ENCODE measurements at places on chromosomes 5 and 9.

DNA sequence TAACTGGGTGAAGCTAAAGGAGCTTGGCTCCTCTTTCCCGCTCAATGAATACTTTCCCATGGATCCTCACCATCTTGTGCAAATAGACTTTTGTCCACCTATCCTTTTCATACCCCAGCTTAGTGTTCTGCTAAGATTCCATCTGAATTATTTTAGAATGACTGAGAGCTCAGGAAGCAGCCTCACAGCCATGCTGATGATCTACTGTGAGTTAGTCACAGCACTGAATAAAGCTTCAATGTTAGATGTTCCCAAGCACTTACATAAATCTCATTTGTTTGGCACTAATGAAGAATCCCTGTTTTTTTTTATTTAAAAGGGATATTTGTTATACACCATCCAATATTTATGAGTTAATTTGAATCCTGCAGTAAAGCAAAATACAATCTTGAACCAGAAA, 317.6 kb upstream of the TRPC7 start:
- DNase-seq = no peak

- DNase-seq = no peak
Observed at GRCh38 chr9:89642789-89643188, 38.0 kb downstream of the GADD45G start.

DNA sequence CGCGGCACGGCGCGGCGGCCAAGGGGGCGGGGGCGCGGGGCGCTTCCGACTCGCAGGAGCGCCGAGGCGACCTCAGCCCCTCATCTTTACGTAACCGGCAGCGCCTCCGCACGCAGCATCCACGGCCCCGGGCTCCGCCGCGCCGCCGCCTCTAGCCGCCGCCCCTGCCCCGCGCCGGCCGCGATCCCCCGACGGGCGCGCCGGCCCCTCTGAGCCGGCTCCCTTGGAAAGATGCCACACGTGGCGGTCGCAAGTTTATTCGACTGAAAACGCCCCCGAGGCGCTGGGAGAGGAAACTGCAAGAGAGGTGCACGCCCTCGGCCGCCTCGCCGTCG, 1.0 kb downstream of the KLF9 start:
- DNase-seq = no peak

GRCh38 chr5:84869675-84870074, 485.0 kb upstream of the EDIL3 start:
- no peak for DNase-seq

- no peak for DNase-seq
Observed at GRCh38 chr5:127695346-127695745, 7.8 kb upstream of the CCDC192 start.

DNA sequence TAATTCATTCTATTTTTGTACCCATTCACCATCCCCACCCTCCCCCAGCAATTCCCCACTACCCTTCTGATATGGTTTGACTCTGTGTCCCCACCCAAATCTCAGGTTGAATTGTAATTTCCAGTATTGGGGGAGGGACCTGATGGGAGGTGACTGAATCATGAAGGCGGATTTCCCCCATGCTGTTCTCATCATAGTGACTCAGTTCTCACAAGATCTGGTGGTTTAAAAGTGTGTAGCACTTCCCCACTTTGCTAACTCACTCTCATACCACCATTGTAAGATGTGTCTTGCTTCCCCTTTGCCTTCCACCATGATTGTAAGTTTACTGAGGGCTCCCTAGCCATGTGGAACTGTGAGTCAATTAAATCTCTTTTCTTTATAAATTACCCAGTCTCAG, 25.9 kb upstream of the TESK1 start:
- no peak for DNase-seq

GRCh38 chr9:5140151-5140550, 45.3 kb downstream of the INSL6 start:
- DNase-seq = no peak

GRCh38 chr9:114883709-114884108, 46.7 kb downstream of the TNFSF8 start:
- DNase-seq = no peak

GRCh38 chr9:33907347-33907746, 90.4 kb downstream of the UBE2R2 start:
- DNase-seq = no peak

DNA sequence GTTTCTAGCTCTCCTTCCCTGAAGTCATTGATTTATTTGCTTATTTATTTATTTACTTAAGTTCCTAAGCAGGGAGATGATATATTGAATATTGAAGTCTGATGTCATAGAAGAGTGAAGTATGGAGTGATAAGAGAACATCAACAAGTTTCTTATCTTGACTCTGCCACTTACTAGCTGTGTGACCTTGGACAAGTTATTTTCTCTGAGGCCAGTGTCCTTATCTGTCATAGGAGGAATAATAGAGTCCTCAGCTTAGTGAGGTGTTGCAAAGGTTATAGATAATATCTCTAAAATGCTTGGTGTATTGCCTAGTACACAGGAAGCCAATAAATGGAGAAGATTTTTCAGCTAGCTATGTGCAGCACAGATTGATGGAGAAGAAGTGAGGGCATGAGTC, 32.4 kb upstream of the PIP5K1B start:
- no peak for DNase-seq

DNA sequence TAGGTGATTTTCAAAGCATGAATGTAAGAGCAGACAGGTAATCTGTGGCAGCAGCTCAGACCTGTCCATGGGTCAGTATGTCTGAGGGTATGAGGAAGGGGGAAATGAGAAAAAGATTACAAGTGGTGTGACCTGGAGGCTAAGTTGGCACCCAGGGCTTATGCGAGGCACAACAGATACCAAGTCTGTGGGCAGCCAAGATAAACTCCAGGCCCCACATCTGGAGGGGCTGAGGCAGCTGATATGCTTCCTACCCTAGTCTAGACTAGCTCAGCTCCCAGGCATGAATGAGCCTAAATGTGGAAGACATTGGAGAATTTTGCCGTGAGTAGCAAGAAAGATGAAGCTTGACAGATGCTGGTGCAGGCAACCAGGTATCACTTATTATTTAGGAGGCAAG, 151.7 kb downstream of the PIK3R1 start:
- no peak for DNase-seq

- no peak for DNase-seq
Observed at GRCh38 chr5:116506488-116506887, 68.1 kb downstream of the SEMA6A start.

GRCh38 chr9:4798281-4799032, 5.7 kb downstream of the RCL1 start:
- DNase-seq = no peak

GRCh38 chr9:15468145-15468544, 42.6 kb downstream of the PSIP1 start:
- DNase-seq = no peak

All from NK-92 treated with Interleukin-12 subunit alpha and Interleukin-12 subunit beta, amount 100 ng/mL, for 24 hours (cell line).